RPMI7951 (cell line): ENCODE measurements at places on chromosomes 12 and 14.

DNA sequence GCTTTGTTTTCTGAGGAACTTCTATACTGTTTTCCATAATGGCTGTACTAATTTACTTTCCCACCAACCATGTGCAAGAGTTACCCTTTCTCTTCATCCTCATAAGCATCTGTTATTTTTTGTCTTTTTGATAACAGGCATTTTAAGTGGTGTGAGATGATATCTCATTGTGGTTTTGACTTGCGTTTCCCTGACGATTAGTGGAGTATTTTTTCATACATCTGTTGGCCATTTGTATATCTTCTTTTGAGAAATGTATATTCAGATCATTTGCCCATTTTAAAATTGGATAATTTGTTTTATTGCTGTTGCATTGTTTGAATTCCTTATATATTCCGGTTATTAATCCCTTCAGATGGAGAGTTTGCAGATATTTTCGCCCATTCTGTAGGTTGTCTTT, 10.2 kb upstream of the HMGA2 start:
- DNase-seq: peak; percentile 32

DNA sequence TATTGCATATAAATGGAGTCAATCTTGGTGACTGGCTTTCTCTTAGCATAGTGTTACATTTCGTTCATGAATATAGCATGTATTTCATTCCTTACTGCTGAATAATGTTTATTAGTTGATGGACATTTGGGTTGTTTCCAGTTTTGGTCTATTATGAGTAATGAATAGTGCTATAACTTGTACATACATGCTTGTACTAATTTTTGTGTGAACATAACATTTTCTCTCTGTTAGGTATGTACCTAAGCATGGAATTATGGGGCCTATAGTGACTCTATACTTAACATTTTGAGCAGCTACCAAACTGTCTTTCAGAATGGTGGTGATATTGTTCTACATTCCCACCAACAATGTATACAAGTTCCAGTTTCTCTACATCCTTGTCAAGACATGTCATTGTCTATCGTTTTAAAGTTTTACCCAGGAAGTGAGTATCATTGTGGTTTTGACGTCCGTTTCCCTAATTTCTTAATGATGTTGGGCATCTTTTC, 23.1 kb downstream of the ATP2A2 start:
- peak; percentile 65 for DNase-seq

GRCh38 chr14:88823968-88824313, 510 bp upstream of the TTC8 start:
- DNase-seq: no peak

GRCh38 chr14:95697764-95698163, 11.5 kb downstream of the TCL1B start:
- no peak for DNase-seq

GRCh38 chr12:109428037-109428629, 49.0 kb downstream of the KCTD10 start:
- DNase-seq: peak; percentile 65

DNA sequence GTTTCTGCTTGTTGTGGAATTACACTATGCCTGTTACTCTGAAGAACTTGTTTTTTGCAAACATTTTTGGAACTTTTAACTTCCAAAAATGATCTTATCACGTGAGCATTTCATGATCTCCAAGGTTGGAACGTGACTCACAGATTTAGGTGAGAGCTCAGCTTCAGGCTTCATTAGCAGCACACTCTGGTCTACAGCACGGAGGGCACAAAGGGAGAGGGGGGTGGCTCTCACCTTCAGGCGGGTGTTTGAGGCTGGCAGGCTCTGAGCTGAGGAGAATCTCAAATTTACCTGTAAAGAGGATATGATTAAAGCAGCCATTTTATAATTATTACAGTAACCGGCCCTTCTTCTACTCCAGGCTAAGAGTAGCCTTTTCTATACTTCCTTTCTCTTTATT, 45.3 kb upstream of the PZP start:
- DNase-seq: no peak

- no peak for DNase-seq
These were observed 27.2 kb upstream of the ADAMTS20 start for GRCh38 chr12:43579206-43579605.

DNA sequence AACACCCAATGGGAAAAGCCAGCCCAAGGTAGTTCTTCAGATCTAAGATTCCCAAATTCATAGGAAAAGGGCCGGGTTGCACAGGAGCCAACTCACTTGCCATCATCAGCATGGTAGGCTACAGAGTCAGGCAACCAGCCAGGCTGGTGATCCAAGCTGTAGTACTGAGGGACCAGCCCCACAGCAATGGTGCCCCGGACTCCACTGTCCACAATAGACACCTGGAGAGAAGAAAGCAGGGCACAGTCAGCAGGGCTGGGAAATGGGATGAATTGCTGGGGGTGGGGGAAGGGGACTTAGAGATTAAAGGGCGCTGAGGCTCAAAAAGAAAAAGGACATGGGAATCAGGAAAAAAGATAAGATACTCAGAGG, 4.2 kb downstream of the SPRYD3 start:
- DNase-seq: no peak

- no peak for DNase-seq
These were observed 55.5 kb downstream of the ZNF664 start for GRCh38 chr12:124028555-124028925.

- DNase-seq: no peak
These were observed 1.3 kb downstream of the TRHDE start for GRCh38 chr12:72273499-72273837.

DNA sequence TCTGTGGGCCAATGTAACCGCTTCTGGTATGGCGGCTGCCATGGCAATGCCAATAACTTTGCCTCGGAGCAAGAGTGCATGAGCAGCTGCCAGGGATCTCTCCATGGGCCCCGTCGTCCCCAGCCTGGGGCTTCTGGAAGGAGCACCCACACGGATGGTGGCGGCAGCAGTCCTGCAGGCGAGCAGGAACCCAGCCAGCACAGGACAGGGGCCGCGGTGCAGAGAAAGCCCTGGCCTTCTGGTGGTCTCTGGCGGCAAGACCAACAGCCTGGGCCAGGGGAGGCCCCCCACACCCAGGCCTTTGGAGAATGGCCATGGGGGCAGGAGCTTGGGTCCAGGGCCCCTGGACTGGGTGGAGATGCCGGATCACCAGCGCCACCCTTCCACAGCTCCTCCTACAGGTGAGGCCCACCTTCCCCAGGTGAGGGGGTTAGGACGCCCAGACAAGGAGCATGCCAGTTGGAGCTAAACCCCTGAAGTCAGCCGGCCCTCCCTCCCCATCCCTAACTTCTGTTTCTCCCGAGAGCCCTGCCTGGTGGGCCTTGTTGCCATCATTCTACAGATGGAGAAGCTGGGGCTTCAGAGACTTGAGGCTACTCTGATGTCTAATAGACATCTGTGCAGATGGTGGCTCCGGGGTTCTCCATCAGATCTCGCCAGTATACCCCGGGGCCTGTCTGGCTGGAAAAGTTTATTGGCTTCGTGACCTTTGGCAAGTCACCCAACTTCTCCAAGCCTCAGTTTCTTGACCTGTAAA, 25.3 kb downstream of the PAPLN start:
- no peak for DNase-seq

- no peak for DNase-seq
These were observed 21.4 kb upstream of the DRAM1 start for GRCh38 chr12:101855976-101856375.

- DNase-seq: peak; percentile 47
These were observed 20.6 kb downstream of the CNIH1 start for GRCh38 chr14:54420478-54421142.

DNA sequence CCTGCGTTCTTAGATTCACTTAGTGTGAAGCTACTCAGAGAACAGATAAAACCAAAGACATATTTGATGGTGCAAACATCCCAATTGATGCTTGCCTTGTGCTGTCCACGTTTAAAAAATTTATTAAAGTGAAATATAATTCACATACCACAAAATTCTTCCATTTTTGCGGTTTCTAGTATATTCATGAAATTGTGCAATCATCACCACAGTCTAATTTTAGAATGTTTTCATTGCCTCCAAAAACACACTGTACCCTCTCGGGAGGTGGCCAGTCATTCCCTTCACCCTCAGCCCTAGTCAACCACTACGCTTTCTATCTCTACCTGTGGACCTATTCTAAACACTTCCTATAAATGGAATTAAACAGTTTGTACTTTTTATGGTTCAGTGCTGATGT, 1109.2 kb downstream of the FLRT2 start:
- DNase-seq: no peak

GRCh38 chr12:82415402-82415801, 57.1 kb downstream of the METTL25 start:
- no peak for DNase-seq

GRCh38 chr12:62436164-62436503, 30.5 kb upstream of the MON2 start:
- no peak for DNase-seq

DNA sequence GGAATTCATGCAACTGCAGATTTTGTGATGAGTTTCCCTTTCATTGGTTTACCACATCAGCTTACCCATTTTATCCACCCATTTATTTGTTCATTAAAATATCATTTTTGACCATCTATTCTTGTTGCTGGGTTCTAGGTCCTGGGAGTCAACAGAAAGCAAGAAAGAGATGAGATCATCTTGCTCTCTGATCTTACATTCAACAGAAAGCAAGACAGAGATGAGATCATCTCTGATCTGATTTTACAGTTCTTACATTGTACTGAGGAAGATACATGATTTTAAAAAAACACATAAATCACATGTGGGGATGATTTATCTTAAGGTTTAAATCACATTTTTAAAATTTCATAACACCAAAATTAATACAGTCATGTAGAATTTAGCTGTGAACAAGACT, 2.3 kb downstream of the TAS2R46 start:
- DNase-seq: no peak

DNA sequence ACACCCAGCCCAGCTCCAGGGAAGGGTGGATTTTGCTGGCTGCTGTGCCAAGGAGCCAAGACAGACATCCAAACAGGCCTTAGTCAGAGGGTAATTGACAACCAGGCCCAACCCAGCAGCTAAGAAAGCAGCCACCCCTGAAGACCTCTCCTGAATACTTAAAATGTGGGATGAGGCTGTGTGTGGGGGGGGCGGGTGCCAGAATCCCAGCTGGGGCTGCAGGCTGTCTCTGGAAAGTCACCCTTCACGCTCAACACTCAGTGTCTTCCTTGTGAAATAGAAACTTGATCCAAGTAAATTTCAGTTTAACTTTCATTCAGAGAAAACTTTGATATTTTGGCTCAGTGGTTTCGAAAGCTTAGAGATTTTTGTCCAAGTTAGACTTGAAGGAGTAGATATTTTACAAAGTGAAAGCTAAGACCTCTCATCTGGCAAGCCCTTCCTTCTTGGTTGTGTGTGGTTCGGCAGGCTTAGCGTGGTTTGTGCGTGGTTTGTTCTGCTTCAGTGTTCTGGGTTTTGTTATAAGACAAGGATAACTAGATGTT, 5.1 kb downstream of the PAPLN start:
- no peak for DNase-seq

DNA sequence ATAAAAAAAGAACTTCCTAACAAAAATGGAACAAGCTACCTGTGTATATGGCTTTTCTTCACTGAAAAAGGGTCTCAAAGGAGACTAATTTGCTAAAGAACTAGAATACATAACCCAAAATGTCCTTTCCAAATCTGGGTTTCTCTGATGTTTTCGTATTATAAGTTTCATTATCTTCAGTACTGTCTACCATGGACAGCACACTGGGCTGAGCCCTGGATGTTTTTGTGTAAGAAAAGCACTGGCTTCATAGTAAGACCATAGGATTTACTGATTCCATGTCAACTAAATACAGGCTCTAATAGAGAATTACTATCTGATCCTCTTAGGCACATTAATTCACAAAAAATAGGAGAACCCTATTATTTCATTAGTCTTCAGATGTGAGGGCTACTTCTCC, 94.3 kb upstream of the GPHB5 start:
- no peak for DNase-seq

GRCh38 chr14:103191844-103192243, 68.6 kb downstream of the TNFAIP2 start:
- no peak for DNase-seq

- DNase-seq: no peak
These were observed 84.3 kb upstream of the NELL2 start for GRCh38 chr12:44960423-44960822.

- DNase-seq: no peak
These were observed 152.7 kb upstream of the EEA1 start for GRCh38 chr12:93081810-93082165.

GRCh38 chr14:20386276-20386855, 26.9 kb downstream of the TEP1 start:
- DNase-seq: no peak

DNA sequence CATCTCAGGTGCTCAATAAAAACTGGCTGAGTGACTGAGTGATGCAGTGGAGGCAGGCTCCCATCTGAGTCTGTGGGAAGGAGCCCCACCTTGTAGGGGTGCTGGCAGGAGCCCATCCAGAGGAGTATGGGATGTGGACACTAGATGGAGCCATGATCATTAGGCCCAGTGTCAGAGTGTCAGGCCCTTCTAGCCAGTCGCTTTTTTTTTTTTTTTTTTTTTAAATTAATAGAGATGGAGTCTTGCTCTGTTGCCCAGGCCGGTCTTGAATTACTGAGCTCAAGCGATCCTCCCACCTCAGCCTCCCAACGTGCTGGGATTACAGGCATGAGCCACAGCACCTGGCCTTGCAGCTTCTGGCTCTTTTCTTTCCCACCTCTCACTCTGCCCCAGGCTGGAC, 11.5 kb downstream of the RITA1 start:
- DNase-seq: peak; percentile 80

DNA sequence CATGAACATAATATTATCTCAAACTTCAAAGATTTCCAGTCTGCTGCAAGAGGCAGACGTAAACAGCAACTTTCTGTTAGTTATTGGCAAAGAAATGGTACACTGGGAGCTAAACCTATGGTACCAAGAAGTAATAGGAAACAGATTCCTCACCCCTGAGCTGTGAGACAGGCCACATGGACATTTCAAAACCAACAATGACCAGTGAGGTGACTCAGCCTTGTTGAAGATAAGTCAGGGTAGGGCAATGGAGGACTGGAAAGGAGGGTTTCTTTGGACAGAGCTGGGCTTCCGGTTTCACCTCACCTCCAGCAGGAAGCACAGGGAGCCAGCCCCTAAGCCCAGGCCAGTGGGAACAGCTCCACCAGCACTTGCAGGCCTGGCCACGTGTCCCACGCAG, 1320.5 kb downstream of the AACS start:
- peak; percentile 47 for DNase-seq

DNA sequence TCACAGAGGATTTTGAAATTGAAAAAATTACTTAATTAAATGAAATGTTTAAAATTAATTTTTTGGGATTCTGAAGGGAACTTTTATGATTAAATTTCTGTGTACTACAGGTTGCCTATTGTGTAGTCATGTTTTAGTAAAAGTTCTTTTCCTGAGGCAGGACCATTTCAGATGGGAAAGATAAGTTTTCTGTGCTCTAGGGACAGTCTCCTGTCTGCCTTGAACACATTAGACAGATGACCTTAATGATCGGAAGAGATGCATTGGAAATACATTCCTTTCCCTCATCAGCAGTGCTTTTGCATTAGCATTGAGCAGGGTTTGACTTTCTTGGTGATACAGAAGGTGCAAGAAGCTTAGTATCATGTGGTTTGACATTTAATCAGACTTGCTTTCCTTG, 28.1 kb downstream of the CRADD start:
- DNase-seq: no peak

- DNase-seq: no peak
These were observed 117.3 kb downstream of the BEGAIN start for GRCh38 chr14:100469632-100470522.

- DNase-seq: no peak
These were observed 70.1 kb upstream of the HOXC13 start for GRCh38 chr12:53868511-53868986.
